HT1080 (cell line): ENCODE measurements at places on chromosomes 6 and 20.

GRCh38 chr6:9307786-9308185 is 872.4 kb upstream of the SLC35B3 start:
- DNase-seq: no peak

DNA sequence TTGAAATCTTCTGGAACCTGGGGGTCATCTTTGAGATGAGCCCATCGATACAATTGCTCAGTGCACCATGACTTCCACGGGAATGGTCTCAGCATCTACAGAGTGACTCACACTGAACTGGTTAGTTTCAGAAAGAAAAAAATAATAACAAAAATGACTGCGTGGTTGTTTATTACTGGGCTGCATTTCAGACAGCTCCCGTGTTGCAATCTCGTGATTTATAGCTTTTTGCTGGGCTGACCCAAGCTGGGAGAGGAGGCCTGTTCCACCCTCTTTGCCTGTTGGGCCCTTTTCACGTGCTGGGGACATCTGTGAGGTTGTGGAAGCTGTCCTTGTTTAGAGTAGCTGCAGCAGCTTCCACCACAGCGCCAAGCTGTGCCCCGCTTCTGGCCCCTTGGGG is 225.5 kb downstream of the BMP7 start:
- peak; percentile 46 for DNase-seq

DNA sequence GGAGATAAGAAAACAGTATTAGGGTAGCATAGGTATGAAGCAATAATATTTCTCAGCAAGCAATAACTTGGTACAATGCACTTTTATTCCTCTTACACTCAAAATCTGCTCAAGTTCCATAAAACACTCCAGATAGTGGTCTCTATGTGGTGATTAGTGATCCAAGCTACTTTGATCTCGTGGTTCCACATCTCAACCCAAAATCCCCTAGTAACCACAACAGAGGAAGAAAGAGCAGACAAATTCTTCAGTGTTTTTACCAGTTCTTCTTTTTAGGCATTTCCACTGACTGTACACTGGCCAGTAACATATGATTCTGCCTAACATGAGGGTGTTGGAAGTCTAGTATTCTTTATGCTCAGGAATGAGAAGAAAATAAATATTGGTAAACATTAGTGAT is 309.0 kb upstream of the PTCHD4 start:
- DNase-seq: no peak

DNA sequence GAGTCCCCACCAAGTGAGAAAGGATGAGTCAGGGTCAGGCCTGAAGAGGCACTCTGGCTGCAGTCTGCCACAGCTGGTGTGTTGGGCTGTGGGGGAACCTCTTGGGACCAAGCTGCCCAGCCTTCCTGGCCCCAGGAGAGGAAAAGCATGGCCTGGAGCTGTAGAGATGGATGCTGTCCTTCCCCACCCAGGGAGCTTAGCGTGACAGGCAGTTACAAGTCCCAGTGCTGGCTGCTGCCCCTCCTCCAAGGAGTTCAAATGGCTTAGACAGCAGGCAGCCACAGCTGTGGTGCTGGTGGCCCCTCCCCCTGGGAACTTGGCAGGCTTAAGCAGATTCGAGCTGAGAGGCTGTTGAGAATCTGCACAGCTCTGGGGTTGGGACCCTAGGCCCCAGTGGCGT is 253.2 kb downstream of the PLCB1 start:
- DNase-seq: peak; percentile 21

- DNase-seq: no peak
These were observed 558.1 kb downstream of the TENT5A start for GRCh38 chr6:81194374-81194773.

DNA sequence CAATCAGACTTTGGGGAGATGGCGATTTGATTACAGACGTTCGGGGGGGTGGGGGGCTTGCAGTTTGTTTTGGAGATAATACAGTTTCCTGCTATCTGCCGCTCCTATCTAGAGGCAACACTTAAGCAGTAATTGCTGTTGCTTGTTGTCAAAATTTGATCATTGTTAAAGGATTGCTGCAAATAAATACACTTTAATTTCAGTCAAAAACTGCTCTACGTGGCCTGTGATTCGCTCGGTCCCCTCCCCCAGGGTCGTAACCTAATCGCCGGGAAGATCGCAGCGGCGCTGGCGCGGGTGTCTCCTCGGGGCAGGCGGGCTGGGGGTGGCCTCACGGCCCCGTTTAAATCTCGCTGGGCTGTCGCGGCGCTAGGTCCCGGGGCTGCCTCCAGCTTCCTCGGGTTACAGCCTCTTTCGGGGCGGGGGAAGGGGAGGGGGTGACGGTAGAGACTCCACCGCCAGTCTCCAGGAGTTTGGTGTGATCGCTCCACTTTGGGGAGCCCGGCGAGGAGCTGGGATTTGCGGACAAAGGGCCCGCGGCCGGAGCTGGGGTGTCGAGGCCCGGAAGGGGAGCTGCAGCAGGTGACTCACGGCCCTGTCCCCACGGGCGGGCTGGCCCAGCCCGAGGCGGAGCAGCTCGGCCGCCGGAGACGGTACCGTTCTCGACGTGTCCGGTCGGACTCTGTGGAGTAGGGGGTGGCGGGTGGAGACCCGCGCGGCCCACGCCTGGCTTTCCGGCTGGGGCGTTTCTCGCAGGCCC is 4.2 kb downstream of the FOXC1 start:
- peak; percentile 54 for DNase-seq

GRCh38 chr6:170134031-170134470 is 156.8 kb downstream of the DLL1 start:
- no peak for DNase-seq

DNA sequence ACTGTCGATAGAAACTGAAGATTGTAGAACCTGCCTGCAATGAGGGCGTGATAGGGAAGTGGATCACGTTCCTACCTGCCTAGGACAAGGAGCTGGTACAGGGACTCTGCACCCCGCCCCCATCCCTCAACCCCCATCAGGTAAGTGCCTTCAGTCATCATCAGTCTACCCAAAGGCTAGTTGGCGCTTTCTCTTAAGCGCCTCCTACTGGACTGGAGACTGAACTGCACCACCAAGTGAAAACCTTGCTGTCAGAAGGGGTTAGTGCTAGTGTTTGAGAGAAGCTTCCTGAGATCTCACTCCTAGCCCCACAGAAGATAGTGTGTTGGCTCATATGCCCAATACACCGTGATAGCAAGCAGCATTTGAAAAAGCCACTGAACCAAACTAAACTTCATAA is 706.5 kb upstream of the MAN1A1 start:
- peak; percentile 3 for DNase-seq

DNA sequence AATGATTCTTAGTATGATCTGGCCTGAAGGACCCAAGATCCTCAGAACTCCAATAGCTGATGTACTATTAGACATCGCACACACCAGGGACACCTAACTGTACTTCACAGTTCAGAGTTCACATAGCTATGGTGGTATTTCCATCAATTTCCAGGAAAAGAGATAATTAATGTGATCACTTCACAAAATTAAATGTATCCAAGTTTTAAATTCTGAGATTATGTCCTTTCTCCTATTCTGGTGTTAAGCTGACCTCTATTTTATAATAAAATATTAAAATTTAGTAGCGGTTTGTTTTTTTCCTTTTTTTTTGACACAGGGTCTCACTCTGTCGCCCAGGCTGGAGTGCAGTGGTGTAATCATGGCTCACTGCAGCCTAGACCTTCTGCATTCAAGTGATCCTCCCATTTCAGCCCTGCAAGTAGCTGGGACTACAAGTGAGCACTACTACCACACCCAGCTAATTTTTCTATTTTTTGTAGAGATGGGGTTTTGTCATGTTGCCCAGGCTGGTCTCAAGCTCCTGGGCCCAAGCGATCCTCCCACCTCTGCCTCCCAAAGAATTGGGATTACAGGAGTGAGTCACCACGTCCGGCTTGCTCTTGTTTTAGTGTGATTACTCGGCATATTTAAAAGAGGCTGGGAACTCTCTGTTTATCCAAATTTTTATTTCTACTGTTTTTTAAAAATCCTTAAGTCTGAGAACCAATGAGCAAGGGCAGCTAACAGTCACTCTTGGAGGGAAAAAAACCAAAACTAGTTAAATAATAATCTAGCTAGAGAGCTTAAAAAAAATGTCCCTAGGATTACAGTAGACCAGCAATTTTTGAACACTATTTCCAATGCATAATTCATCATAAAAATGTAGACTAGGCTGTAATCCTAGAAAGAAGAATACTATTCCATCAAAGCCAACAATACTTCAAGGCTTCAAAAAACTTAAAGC is 16.0 kb downstream of the KIF13A start:
- peak; percentile 91 for DNase-seq
